ENCODE measurements at places on chromosomes 2 and 18.

GRCh38 chr2:18722101-18722500 is 132.7 kb upstream of the NT5C1B start:
- no peak for DNase-seq

DNA sequence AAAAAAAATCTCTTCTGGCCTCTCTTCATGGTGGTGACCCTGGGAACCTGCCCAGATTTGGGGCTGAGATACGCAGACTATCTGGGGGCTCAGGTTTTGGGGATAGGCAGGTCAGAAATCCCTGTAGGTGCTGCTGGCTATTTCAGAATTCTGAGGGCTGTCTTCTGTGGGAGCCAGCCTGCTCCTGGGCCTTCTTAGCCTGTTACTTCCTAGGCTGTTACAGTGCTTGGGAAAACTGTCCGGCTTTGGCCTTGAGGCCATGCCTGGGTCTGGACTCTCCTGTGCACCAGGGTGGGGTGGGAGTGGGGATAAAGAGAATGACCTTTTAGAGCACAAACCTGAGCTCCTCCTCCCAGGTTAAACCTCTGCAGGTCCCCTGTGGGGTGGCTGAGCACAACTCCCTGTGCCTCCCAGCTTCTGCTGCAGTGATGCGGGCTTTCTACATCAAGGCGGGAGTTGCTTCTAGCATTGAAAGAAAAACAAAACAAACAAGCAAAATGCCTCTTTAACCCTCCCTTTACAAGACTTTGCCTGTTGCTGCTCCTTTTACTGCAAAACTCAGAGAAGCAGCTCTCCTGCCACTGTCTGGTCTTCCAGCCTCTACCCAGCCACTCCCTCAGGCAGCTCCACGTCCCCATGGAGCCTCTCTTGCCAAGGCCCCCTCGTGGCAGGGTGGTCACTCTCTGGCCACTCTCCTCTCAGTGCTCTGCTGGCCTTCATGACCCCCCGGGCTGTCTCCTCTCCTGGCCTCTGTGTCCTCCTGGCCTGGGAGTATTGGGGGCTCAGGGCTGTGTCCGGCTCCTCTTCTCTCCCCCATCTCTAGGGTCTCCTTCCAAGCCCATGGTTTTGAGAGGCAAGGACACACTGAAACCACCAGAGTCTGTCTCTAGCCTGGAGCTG is 293.0 kb upstream of the HS6ST1 start:
- no peak for DNase-seq

DNA sequence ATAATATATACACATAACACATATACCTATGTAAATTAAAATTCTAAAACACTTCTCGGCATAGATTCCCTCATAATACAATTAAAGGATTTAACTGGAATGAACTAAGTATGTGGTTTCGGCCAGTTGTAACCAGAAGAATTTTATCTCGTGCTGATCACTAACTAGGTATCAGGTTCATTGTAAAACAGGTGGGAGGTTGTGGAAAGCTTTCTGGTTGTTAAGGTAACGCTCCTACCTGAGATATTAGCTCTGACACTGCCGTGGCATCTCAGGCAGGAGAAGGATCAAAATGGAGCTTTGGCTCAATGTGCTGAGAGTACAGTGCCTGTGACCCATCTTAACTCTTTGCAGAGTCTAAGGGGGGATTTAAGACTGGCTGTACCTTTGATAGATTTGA is 42.5 kb downstream of the SLC9A2 start:
- no peak for DNase-seq

- no peak for DNase-seq
These were observed 174.1 kb downstream of the SMAD7 start for GRCh38 chr18:48776641-48777025.

- no peak for DNase-seq
These were observed 30.1 kb downstream of the CAB39 start for GRCh38 chr2:230742781-230743180.

Data from activated gamma-delta T cell treated with Interleukin-2 at 50 U/mL for 16 hours (primary cell).